ENCODE measurements at places on chromosomes 1 and 21.

- DNase-seq, result no peak
These were observed 66.4 kb downstream of the GPR88 start for GRCh38 chr1:100604372-100604771.

GRCh38 chr1:171344473-171344820, 30.5 kb downstream of the FMO4 start:
- DNase-seq, result peak; percentile 39

DNA sequence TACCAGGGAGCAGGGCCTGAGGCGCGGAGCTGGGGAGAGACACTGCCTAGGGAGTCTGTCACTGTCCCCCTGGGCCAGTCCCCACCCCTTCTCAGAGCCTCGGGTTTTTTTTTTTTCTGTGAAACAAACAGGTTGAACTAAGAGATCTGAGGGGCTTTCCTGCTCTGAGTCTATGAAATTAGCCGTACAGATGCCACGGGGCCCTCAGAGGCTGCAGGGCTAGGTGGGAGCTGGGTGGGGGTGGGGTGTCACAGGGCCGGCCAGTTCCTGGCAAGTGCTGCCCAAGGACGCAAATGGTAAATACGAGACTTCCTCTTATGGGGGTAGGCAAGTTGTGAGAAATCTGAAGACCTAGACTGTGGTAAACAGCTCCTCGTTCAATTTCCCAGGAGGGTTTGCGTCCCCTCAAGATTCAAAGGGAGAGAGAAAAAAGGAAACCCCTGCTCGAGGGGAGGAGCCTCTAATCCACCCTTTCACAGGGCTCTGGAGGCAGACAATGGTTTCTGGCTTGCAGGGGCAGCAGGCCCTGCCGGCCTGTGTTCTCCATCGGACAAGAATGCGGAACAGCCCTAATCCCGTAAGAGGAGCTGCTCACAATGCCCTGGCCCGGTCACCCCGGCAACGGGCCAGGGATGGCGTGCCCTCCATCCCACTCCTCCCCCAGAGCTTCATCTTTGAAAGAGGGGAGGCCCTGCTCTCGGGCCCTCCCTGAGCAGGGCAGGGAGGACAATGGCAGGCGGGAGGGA, 7.8 kb downstream of the NUAK2 start:
- peak; percentile 36 for DNase-seq

DNA sequence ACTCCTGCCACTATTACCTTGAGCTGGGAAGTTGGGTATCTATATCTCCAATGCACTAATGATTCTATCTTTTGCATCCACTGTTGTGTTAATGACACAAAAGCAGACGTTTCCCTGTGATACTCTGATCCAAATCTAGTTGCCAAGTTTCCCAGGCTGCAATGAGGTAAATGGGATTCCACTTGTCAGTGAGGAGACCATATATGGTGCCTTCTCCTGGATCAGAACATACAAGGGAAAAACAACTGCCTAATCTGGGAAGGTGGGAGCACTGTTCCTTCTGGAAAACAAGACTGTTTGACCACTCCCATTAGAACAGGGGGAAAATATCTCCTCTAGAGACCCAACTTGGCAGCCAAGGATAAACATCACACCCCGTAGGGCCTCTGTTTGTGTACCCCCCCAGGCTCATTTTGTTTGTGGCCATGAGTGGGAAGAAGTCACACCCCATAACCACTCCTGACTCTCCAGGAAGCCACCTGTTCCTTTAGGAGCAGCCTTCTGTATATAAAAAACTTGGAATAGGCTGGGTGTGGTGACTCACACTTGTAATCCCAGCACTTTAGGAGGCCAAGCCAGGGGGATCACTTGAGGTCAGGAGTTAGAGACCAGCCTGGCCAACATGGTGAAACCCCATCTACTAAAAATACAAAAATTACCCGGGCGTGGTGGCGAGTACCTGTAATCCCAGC, 28.5 kb upstream of the SLC6A9 start:
- no peak for DNase-seq

DNA sequence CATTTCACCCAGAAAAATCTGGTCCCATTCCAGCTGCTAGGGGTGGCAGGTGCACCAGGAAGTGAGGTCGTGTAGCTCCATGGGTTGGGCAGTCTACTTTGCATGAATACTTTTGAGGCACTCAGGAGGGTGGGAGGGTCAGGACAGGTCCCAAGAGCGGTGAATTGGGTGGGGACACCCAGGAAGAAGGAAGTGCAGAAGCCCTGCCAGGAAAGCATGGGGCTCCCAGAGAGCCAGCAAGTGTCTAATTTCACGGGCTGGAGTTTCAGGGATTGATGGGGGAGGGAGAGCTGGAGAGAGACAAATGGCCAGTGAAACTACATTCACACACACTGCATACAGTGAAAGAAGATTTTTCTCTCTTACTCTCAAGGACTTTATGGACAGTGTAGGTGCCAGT, 137.8 kb downstream of the GALNT2 start:
- DNase-seq, result no peak

GRCh38 chr1:205350124-205350523, 6.6 kb downstream of the KLHDC8A start:
- DNase-seq, result no peak

GRCh38 chr1:57195436-57195941, 228.4 kb downstream of the DAB1 start:
- DNase-seq, result no peak

DNA sequence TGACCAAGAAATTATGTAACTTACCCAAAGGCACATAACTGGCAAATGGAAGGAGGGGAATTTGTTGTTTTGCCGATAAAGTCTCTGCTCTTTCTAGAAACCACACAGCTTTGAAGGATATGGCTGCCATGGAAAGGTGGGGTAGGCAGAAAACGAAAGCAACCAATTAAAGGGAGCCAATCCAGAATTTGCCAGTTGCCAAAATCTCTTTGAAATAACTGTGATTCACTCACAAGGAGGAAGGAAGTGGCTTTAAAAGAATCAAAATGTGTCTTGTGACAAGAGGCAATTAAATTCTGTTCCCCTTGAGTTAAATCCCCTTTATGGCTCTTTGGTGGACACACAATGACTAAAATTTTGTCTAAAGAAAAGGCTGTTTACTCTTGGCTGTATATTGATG, 61.2 kb upstream of the CCDC190 start:
- DNase-seq, result no peak

GRCh38 chr1:190168116-190168892, 309.4 kb downstream of the BRINP3 start:
- no peak for DNase-seq

DNA sequence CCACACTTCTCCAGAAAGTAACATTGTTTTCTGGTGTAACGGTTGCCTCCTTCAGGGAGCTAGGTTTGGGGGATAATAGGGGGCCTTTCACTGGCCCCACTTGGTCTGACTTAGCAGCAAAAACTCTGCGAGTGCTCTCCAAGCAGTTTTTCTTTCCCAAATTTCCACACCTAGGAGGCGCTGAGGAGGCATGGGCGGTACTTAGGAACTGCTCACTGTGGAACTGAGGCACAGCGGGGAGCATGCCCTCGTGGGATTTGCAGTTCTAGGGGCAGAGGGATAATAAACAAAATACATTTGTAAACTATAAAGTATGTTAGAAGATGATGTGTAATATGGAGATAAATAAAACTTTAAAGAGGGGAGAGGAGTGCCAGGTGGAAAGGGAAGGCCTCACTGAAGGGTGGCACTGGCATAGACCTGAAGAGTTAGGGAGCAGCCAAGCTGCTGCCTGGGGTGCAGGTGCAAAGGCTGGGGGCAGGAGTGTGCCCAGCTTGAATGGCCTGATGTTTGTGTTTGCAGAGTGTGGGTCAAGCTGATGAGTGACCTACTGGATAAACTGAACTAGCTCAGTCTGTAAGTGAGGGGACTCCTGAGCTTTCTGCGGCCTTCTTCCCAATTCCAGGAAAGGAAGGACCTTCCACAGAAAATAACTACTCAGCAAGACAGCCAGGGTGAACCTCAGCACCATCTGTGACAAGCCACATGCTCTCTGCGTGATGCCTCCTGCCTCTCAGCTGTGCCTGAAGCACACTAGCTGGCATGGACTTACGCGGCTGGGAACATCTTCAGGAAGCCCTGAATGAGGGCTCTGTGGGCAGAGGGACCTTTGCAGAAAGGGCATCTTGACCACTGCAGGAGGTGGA, 1.9 kb downstream of the EPHX1 start:
- no peak for DNase-seq

GRCh38 chr1:216896146-216896545, 172.9 kb upstream of the ESRRG start:
- no peak for DNase-seq

DNA sequence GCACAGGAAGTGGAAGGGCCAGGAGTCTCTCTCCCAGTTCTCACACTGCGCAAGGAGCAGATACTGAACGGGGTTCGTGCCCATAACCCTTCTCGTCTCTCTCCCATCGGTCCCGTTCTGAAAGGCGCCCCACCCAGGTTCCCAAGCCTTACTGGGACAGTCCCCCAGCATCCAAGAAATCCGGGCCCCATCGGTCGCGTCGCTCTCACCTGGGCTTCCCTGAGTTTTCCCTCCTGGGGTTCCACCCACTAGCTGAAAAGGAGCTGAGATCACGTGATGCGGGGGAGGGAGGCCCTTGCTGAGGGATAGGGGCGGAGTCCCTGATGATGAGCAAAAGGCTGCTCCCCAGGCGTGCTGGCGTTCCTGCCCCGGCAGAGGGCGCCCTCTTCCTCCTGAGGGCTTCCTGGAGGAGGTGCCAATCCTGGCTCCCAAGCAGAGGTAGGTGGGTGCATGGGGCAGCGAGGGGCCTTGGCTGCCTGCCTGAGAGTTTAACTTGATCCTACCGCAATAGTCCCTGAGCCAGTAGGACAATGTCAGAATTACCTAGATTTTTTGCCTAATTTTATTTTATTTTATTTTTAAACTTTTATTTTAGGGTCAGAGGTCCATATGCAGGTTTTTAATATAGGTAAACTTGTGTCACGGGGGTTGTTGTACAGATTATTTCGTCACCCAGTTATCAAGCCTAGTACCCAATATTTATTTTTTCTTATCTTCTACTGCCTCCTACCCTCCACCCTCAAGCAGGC, at the start of gene SPOCD1:
SPOCD1 (minus strand) TSS at position 271 of the 749 bp plus-strand sequence. CDS start 689 bp downstream, outside the sequence.
- peak; percentile 55 for DNase-seq

DNA sequence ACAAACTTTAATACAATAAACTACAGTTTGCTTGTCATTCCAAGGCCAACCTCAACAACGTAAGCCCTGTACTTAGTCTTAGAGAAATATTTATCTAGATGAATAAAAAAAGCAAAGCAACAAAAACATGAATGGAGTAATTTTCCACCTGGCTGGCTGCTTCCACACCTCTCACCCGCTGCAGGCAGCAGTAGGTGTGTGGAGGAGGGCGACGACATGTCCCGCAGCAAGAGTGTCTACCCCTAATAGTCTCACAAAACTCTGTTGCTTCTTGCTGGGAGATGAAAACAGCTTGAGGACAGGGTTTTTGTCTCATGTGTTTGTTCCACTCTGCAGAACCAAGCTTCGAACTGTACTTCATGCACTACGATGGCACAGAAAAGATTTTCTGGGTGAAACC, 48.8 kb upstream of the IGSF5 start:
- no peak for DNase-seq

GRCh38 chr1:26690576-26691031, 5.2 kb upstream of the ARID1A start:
- no peak for DNase-seq

Measured in tibial nerve (tissue), 4 donors.